ENCODE measurements at places on chromosomes 2 and 18.
A peak's percentile ranks its signal among the peaks of the same experiment; 100 is the strongest.

- DNase-seq, result no peak
These were observed 91.7 kb downstream of the MDH1 start for GRCh38 chr2:63680455-63680854.

- DNase-seq, result no peak
These were observed 585.9 kb upstream of the ID2 start for GRCh38 chr2:8095978-8096377.

GRCh38 chr2:166127217-166128155 lies at the start of gene SCN1A:
TSS of gene SCN1A (minus strand) at chr2:166128020. CDS start at chr2:166073621, 54,399 bp downstream.
- DNase-seq, result peak; percentile 69

DNA sequence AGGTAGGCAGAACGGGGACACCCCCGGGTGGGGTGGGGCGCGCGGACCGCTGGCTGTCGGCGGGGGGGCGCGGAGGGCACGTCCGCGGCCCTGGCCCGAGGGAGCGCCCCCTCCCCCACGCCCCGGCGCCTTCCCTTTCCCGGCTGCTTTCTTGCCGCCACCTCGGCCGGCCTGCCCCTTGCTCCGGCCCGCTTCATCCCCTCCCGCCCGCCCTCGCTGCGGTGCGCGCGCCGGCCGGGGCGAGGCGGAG lies 443 bp downstream of the VAPA start:
- DNase-seq, result no peak

DNA sequence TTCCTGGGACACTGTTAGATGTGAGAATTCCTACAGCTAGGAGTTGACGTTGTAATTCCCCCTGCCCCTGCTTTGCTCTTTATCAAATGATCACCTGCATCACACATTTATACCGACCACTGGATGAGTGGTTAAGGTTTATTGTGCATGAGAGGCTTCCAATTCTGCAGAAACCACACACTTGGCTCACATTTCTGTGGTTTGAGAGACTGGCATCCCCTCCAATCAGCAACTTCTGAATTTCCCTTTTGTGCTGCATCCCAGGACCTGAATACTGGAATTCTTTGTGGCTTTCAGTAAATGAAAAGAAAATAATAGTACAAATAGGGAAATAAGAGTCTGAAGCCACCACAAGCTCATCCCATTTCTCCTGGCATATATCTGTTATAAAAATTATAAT lies 628.7 kb upstream of the PIK3C3 start:
- no peak for DNase-seq

DNA sequence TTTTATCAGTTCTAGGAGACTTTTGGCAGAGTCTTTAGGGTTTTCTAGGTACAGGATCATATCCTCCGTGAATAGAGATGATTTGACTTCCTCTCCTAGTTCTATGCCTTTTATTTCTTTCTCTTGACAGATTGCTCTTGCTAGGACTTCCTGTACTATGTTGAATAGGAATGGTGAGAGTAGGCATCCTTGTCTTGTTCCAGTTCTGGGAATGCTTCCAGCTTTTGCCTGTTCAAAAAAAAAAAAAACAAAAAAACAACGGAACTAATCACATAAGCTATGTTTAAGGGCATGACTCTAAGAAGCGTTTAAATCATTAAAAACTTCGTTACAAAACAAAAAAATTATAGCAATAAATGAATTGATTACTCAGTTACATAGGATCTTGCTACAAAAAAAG lies 145.7 kb downstream of the NUP35 start:
- DNase-seq, result no peak

DNA sequence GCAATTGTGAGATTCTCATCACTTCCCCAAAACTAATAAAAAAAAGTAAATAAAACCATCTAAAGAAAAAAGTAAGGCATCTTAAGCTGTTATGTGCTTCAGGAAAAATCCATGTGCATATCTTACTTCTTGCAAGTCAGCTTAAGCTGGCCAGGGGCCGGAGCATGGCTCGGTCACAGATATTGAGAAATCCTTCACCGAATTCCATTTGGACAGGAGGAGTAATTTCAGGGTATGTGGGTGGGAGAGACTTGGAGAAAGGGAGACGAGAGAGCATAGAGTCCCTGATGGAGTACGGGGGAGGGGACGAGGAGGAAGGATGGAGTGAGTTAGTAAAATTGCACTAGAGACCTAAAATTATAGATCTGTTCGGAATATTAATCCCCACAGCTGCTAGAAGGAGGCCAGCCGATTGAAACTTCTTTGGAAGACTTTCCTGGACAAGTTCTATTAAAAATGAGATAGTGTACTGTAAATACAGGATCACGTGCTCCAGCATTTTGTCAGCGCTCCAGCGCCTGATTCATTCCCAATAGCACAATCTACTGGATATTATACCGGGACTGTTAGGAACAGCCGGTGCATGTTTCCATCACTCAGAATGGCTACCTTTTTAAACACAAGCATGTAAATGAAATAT lies 438.5 kb downstream of the ZNF516 start:
- DNase-seq, result no peak

DNA sequence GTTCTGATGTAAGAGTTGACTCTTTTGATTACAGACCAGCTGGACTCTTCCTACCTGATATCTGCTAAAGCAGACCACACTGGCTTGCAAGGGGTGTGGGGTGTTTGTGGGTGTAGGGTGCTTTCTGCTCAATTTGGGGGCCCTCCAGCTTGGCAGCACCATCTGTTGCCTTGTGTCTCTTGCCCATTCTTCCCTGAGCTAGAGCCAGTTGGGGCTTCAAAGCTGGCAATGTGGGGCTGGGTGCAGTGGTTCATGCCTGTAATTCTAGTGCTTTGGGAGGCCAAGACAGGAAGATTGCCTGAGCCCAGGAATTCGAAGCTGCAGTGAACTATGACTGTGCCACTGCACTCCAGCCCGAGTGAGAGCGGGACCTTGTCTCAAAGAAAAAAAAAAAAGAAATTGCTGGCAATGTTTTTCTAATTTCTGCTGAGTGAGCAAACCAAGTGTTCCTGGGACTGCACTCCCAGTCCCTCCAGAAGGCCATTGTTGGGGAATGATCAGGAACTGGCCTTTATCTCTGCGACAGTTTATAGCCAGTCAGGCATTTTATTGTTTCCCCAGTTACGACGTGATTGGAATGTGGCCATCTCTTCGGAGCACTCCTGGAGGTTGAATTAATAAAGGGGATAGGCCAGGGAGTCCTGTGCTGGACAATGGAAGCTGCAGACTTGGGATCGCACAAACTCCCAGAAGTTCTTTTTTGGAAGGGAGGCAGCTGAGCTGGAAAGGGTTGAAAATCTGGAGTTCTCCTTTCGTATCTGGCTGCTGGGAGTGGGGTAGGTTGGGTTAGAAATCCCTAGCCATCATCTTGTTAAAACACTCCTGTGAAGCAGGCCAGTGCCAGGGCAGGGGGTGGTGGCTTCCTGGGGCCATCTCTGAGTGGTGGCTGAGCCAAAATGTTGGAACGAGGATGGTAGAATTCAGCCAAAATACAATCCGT lies 57.2 kb downstream of the LIPG start:
- no peak for DNase-seq

GRCh38 chr2:120922571-120923332 lies 187.1 kb downstream of the GLI2 start:
- DNase-seq, result no peak

GRCh38 chr2:27025281-27025800 lies 7.4 kb upstream of the TMEM214 start:
- DNase-seq, result no peak

DNA sequence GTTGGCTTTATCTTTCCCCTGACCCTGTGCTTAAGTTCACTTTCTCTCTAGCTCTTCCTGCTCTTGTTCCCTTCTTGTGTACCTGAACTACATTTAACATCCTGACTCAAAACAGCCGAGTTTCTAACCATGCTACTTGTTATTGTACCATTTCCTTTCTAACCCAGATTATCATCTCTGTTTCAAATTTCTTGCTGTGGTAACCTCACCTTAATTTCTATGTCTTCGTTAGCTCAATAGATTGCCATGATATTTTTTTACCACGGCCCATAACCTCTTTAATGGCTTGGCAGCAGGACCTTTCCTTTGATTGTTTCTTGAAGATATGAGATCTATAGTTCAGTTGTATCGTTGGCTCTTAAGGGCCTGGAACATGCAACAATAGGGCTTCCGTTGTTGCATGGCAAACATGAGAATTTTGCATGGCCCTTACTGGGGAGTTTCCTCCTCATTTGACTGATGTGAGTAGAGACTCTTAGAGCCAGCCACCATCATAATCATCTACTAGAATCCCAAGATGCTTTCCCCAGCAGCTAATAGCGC lies 11.1 kb downstream of the CFAP36 start:
- DNase-seq, result no peak
